ENCODE measurements at places on chromosomes 2 and 18. TPM values are rescaled to one million over a fixed set of nuclear protein-coding genes. Genes with fewer than 3 reads are reported as not detected.

KLHL29 gene
- total RNA-seq, result 3.3 TPM

SLC23A3 gene
- total RNA-seq, result 1.9 TPM

FAM237A gene
- not detected for total RNA-seq

KCNF1 gene
- not detected for total RNA-seq

GULP1 gene
- not detected for total RNA-seq

ALPI gene
- total RNA-seq, result not detected

GMPPA gene
- total RNA-seq, result 41.3 TPM

PARD3B gene
- total RNA-seq, result 0.26 TPM

VPS54 gene
- total RNA-seq, result 14.9 TPM

C2orf78 gene
- not detected for total RNA-seq

UGT1A10 gene
- not detected for total RNA-seq

IL18RAP gene
- total RNA-seq, result 37.1 TPM

NCKAP5 gene
- not detected for total RNA-seq

OR6B2 gene
- total RNA-seq, result not detected

All from activated T-helper 1 cell treated with anti-CD3 and anti-CD28 coated beads, Interleukin-12 subunit alpha, Interleukin-12 subunit beta, Interleukin-2, Interleukin-4 antibody, amounts not matched to agents 30 ng/mL and 10 ng/mL and 1 ng/mL, durations not matched to agents 14 hours and 24 hours and 36 hours (primary cell).